EH (cell line): ENCODE measurements at places on chromosomes 6 and 20.

GRCh38 chr20:23926526-23926880 lies 47.0 kb upstream of the CST5 start:
- no peak for DNase-seq

DNA sequence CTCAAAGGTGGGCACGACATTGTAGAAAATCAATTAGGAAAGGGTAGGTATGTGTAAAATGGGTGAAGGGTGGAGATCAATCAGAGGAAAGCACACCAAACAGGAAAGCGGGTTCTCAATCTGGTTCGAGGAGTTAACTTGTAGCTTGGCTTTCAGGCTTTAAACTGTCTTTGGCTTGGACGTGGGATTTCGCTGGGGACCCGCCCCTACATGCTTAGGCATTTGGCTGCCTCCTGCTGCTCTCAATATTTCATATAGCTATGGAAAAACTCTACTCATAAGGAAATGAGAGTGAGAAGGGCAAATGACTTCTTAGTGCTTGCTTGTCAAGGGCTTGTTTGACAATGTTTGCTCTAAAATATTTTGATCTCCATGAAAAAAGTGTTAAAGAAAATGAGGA lies 38.1 kb upstream of the PDE7B start:
- DNase-seq = no peak

DNA sequence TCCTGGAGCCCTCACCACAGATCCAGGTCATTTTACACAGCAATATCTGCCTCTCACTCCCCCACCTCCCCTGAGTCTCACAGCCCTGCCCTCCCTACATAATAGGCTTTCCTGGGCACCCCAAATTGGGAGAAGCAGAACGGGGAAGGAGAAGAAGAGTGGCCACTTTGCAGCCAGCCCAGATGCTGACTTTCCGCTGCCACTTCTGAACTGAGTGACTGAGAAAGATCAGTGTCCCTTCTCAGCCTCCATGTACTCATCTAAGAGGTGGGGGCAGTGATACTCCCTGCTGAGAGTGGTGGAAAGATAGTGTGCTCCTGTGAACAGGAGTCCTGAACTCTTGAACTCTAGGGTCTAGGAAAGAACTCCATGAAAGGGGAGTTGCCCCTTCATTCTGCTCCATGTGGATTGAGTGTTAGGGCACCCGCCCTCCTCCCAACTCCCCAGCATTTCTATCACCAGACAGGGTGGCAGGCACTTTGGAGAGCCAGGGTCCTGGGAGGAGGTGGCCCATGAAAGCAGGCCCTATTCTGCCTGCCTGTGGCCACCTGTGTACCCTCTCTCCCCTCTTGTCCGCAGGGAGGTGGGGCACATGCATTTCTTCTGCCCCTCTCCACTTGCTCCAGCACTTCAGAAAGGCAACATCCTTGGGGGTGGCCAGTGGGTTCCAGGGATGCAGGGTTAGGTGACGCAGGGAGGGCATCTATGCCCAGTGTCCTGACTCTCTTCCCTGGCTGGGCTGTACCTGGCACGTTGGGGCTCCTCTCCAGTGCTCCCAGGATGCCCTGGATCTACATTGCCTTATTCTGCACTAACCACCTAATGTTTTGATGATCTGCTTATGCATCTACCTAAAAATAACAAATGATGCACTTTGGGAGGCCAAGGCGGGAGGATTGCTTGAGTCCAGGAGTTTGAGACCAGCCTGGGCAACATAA lies 38.3 kb upstream of the MRPS18A start:
- no peak for DNase-seq

DNA sequence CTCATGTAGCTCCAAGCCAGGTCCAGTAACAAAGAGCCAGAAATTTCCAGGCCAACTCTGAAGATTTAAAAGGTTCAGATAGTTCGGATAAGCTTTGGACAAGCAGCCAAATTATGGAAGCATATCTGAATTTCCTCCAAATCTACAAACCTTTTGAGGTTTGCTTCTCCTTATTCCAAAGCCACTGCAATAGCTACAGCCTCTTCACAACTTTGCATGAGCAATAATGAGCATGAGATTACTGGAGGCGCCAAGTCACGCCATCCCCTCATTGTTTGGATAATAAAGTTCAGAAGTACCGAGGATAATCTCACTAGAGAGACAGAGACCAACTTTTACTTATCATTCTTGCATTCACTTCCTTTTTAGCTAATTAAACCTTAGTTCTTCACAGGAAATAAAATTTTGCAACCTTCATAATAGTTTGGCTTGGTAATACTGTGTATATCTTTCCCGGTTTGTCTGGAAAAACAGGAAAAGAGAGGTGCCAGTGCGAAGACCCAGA lies 329.6 kb upstream of the RSPO3 start:
- DNase-seq = no peak

- no peak for DNase-seq
These were observed 35.6 kb upstream of the SDHAF4 start for GRCh38 chr6:70531133-70531532.

GRCh38 chr6:72132427-72132826 lies 246.1 kb downstream of the RIMS1 start:
- DNase-seq = no peak

GRCh38 chr6:53165293-53165692 lies 16.7 kb upstream of the GCM1 start:
- peak; percentile 90 for DNase-seq

- DNase-seq = no peak
These were observed 47.0 kb downstream of the BCAS1 start for GRCh38 chr20:54023406-54023805.

DNA sequence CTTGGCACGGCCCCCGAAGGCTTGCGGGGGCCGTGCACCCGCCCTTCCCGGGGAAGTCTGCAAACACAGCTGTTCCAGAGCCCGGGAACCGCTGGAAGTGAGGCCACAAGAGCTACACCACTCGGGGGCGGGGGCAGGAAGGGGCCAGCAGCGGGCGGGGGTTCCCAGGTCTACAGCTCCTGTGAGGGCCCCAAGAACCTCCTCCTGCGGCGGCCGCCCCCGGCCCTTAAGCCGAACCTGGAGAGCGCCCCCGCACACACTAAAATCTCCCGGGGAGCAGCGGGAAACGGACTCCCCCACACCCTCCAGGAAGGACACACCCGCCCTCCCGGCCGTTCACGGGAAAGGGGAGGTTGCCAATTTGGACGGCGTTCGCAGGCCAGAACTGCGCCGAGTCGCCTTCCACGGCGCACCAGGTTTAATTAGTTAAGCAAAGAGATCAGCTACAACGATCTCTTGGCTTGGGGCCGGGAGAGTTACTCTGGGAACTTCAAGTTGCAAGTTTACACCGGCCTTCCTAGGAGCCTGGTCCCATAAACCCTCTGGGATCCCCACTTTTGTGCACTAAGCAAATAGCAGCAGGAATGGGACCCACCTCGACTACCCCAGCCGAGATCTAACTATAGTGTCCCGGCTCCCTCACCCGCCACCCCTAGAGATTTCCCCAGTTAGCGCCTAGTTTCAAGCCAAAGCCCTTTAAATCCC lies 1.7 kb downstream of the JAG1 start:
- DNase-seq = peak; percentile 49

DNA sequence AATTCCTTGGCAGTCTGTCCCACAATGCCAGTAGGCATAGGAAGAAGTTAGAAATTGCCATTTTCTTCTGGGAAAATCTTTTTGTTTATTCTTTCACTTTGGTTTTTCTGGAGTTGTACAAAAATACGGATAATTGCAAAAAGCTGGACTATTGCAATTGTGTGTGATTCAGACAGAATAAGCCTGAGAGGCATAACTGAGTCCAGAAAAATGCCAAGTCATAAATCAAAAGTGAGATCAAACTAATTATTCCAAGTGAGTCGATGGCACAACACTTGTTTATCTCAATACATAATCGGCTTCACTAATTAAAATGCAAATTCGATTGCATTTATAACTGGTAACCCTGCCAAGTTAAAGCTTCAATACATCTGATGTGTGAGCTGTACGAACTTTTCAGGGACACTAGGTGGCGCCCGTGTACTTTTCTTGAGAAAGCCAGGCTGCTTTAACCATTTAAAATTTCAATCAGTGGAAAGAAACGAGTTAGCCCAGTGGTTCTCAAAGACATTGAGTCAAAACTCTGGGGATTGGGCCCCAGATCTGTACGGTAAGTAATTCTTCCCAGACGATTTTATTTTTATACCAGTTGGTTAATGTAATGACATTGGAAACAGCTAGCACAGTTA lies 102.6 kb downstream of the LAMP5 start:
- peak; percentile 68 for DNase-seq

- no peak for DNase-seq
These were observed 971.8 kb upstream of the ADGRB3 start for GRCh38 chr6:67663105-67663895.

- no peak for DNase-seq
These were observed 74.3 kb downstream of the ARID1B start for GRCh38 chr6:156851454-156851921.

GRCh38 chr20:32576560-32576959 lies 8.6 kb downstream of the NOL4L start:
- DNase-seq = no peak

DNA sequence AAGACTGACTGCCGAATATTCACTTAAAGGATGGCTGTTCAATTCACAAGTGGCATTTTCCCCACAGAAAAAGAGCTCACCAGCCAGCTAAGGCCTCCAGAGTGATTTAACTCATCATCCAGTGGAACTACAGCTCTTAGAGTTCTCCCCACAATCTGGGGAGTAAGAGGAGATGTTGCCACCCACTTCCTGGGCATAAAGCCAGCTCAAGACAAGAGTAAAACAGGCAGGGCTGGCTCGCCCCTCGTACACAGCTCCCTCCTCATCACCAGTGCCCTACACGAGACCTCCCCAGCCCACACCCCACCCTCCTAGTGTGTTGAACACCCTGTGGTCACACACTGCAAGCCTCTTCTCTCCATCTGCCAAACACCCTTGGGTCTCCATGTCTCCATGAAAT lies 47.2 kb upstream of the IPCEF1 start:
- DNase-seq = peak; percentile 80

GRCh38 chr6:125931733-125932450 lies 24.7 kb upstream of the HINT3 start:
- DNase-seq = peak; percentile 53

- DNase-seq = peak; percentile 1
These were observed 53.5 kb upstream of the LRFN2 start for GRCh38 chr6:40640599-40641227.

DNA sequence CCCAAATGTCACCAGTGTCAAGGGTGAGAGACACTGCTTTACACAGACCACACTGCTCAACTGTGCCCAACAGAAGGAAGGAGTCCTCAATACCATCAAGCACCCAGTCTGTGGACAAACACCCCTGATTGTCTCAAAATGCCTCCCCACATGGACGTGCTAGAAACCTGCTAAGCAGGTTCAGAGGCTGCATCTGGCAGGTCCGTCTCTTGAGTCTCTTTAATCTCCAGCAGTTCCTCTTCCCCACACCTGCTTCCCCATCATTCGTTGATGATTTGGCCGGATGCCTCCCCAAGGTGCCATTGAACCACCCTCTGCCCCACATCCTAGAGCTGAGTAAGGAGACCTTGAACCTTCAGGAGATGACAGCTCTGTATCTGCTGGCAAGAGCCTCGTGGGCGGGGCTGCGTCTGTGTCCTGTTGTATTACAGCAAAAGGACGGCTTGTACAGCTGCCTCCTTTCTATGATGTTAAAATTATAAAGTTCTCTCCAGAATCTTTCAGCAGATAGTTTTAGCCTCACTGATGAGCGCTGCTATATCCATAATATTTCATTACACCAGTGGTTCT lies 179.2 kb downstream of the PREX1 start:
- no peak for DNase-seq

GRCh38 chr6:36938536-36938935 lies 16.0 kb upstream of the PI16 start:
- DNase-seq = peak; percentile 77

DNA sequence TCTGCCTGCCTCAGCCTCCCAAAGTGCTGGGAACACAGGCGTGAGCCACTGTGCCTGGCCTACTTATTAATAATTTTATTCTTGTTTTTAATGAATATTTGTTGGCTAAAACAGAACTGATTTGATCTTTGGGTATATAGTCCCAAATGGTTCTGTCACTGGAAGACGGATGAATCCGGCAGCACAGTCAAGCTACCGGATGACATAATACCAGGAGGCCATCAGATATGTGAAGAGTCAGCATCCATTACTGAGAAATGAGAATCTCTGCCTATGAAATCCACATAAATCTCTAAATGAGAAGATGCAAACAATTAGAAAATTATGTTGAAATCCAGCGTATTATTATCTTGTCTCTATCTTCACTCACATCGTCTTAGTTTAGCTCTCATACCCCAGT lies 263.0 kb downstream of the EYA4 start:
- DNase-seq = no peak

- no peak for DNase-seq
These were observed 165.1 kb upstream of the SYNDIG1 start for GRCh38 chr20:24304291-24304690.

GRCh38 chr20:22770241-22770800 lies 185.9 kb upstream of the FOXA2 start:
- peak; percentile 23 for DNase-seq

- peak; percentile 86 for DNase-seq
These were observed 93.0 kb downstream of the ADTRP start for GRCh38 chr6:11685481-11686093.

GRCh38 chr6:7559196-7559595 lies 17.7 kb downstream of the DSP start:
- no peak for DNase-seq

DNA sequence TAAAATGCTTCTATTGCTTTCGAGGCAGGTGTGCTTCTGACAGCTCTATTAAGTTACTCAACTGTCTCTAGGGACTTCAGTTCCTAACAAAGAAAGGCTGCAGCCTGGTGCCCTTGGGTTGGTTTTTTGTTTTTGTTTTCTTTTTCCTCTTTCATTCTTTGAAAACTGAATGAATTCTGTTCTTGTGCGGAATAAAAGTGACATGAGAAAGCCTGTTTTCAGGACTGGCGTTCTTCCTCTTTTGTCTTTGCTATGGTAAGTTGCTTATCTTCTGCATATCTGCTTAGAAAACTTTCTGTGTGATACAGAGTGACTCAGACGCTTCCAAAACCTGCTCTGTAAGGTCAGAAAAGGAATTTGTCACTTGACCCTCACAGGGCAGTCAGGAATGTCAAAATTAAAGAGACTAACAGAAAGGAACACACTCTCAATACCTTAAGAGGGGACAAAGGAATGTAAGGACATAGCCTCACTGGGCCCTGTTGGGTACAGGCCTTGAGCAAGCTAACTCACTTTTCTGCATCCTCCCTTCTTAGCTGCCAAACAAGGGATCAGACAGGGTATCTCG lies 56.2 kb upstream of the NHSL1 start:
- peak; percentile 43 for DNase-seq

- peak; percentile 86 for DNase-seq
These were observed 150.8 kb downstream of the ESR1 start for GRCh38 chr6:151958332-151958731.
